ENCODE measurements at places on chromosomes 11 and 22.
A peak's percentile ranks its signal among the peaks of the same experiment; 100 is the strongest.

GRCh38 chr11:290621-291231 is 1.8 kb downstream of the PGGHG start:
- peak; percentile 45 for DNase-seq

DNA sequence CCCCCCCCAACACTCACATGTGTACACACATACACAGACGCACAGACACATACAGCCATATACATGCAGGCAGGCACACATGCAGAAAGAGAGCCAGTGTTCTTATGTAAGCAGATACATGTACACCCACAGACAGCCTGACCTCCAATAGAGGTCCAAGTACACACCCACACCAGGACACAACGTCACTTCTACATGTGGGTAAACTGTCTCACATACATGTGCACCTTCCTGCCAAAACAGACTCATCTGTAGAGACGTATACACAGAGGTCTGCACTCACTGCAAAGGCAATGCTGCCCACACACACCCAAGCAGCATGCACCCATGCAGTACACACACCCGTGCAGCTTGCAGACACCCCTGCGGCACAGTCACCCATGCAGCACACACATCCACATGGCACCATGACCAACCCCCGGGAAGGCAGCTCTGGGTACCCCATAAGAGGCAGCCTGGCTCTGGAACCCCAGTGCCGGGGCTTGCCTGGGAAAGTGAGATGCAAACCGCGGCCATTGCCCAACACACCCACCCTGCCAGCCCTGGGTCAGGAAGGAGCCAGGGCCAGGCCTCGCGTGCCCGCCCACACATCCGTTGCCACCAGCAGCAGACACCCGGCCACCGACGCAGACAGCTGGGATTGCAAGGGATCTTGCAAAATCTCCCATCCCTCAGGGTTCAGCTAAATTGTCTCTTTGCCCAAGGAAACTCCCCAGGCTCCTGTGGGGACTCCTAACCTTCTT is 10.1 kb downstream of the CASTOR1 start:
- DNase-seq = peak; percentile 79

GRCh38 chr11:60860943-60861342 is 5.2 kb upstream of the PTGDR2 start:
- DNase-seq = no peak

DNA sequence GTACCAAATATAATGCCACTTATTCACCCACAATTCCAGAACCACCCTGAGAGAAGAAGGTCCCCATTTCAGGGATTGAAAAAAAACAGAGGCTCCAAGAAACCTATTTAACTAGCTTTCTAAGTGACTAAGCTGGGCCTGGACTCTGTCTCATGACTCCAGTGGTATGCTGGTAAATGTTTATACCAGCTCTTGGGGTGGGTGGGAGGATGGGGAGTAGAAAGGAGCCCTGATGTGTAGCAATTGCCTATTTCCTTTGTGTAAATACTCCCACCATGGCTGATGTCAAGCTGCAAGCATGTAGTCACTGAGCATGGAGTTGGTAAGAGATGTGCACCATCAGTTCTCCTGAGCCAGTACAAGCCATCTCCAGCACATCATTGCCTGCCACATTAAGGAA is 2.8 kb downstream of the PRG3 start:
- no peak for DNase-seq

- DNase-seq = no peak
Observed at GRCh38 chr11:110298301-110298765, 1.9 kb upstream of the RDX start.

- peak; percentile 27 for DNase-seq
Observed at GRCh38 chr11:44621784-44622183, 56.3 kb downstream of the CD82 start.

GRCh38 chr11:66985508-66986177 is 10.5 kb downstream of the C11orf86 start:
- DNase-seq = peak; percentile 83

DNA sequence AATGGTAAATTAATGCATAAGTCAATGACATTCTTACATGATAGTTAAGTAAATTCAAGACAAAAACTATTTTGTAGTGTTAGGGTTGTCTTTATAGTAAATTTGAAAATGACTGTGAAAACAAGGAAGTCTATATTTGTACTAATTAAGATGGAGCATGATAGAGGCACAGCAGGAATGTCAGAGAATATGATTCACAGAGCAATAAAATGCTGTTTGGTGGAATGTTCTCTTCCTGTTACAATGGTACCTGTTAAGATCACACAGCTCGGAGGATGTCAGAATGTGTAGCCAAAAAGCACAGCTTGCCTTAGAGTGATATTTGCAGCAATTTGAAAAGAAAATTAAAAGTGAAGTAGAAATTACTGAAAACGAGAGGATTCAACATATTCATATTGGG is 2339.7 kb upstream of the RAG2 start:
- DNase-seq = no peak

DNA sequence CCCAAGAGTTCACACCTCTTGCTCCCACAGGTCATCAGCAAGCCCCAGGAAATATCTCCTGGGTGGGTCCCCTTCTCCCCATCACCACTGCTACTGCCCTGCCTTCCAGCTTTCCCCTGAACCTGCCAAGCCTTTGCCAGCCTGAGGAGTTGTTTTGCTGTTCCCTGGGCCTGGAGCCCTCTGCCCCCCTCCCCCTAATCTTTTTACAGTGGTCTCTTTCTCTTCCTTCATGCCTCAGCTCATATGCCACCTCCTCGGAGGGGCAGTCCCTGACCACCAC is 18.9 kb downstream of the MYO7A start:
- DNase-seq = peak; percentile 24

DNA sequence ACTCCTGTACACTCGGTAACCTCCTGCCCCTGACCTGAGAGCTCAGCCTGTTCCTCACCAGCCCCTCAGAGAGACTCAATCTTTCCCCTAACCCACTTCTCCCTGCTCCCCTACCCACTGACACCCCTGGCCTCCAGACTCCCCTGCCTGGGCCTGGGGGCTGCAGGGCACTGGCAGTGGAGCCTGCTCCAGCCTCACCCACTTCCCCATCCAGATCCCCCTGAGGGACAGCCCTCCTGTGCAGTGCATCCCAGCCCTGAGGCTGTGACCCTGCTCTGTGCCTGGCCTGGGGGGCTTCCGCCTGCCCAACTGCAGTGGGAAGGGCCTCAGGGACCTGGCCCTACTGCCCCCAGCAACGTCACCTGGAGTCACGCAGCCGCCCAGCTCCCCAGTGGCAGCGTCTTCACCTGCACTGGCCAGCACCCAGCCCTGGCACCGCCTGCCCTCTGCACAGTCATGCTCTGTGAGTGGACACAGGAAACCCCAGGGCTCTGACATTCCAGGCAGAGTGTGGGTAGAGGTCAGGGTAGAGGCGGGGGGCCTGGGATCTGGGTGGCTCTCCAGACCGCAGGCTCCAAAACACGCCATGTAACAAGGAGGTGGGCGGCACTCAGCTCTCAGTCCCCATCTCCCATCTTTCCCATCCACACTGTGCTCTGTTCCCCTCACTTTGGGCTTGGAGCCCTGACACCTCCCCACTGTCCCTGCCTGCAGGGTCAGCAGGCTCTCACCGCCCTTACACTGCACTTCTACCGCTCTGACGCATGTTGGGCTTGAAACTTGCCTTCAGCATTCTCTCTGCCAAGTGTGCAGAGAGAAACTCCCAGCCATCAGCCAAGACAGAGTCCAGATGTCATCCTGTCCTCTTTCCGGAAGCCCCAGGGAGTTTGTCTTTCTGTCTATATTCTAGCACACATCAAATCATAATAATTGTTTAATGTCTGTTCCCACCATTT is 5.1 kb downstream of the VSIG10L2 start:
- DNase-seq = peak; percentile 85

GRCh38 chr11:2869561-2870427 is 15.8 kb downstream of the CDKN1C start:
- no peak for DNase-seq

- no peak for DNase-seq
Observed at GRCh38 chr22:41152902-41153301, 52.2 kb upstream of the L3MBTL2 start.

- DNase-seq = no peak
Observed at GRCh38 chr11:36567694-36568093, at the start of gene RAG1. Gene RAG1 (plus strand): TSS chr11:36568007. CDS start chr11:36573305, 5,298 bp downstream.

DNA sequence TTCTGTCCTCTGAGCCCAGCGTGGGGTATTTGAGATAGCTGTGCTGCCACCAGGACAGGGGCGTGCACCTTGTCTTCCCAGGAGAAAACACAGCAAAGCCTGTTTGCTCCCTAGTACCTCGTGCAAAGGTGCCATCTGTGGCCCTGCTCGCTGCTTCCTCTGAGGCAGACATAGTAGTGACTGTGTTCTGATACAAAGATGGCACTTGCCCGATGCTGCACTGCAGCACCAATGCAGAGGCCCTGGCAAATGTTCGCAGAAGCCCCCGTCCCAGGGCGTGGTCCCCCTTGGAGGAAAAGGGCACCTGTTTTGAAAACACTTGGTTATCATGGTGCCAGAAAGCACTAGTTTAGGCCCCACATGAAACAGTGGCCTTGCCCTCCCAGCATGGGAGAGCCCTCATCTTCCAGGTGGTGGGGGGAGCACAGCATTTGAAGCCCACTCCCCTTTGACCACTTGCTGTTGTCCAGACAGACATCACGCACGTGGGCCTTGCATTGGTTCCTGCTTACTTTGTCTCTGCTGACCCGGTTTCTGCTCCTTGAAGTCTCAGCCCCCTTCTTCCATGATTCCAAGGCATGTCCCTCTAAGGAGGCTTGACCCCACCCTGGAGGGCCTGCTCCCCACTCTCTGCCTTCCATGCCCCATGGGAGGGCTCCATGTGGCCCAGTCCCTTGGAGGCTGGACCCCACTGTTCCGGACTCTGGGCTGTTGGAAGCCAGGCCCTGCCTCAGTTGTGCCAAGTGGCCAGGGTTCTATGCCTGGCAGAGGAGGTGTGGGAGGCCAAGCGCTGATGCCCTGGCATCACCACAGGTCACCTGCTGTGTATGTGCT is 109.4 kb downstream of the KCNQ1OT1 start:
- peak; percentile 33 for DNase-seq

- DNase-seq = no peak
Observed at GRCh38 chr11:35084817-35085440, 54.0 kb upstream of the CD44 start.

- peak; percentile 56 for DNase-seq
Observed at GRCh38 chr22:45101515-45102227, 62.1 kb upstream of the NUP50 start.

- no peak for DNase-seq
Observed at GRCh38 chr22:48902001-48902869, 925.4 kb downstream of the BRD1 start.

- DNase-seq = no peak
Observed at GRCh38 chr11:22076271-22076930, 116.5 kb upstream of the ANO5 start.

GRCh38 chr11:15750535-15751308 is 605.6 kb downstream of the SOX6 start:
- DNase-seq = no peak

GRCh38 chr11:87967459-87967858 is 207.8 kb downstream of the RAB38 start:
- no peak for DNase-seq

DNA sequence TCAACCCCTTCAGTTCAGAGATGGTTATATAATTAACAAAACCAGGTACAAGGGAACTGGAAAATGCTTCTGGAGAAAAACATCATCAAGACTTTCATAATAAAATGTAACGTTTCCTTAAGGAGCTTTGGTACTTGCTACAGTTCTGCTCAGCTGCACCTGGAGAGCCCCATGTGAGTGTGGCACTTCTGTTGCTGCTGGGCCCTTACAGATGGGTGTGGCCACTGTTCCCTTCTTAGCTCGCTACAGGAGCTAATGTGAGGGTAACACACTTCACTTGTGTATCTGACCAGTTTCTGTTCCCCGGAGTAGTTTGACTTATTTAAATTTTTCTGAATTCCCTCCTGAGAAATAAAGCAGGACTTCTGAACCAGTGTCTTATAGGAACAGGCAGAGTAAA is 4.0 kb downstream of the POU2AF3 start:
- DNase-seq = no peak

GRCh38 chr11:92504004-92504403 is 279.4 kb downstream of the FAT3 start:
- no peak for DNase-seq

DNA sequence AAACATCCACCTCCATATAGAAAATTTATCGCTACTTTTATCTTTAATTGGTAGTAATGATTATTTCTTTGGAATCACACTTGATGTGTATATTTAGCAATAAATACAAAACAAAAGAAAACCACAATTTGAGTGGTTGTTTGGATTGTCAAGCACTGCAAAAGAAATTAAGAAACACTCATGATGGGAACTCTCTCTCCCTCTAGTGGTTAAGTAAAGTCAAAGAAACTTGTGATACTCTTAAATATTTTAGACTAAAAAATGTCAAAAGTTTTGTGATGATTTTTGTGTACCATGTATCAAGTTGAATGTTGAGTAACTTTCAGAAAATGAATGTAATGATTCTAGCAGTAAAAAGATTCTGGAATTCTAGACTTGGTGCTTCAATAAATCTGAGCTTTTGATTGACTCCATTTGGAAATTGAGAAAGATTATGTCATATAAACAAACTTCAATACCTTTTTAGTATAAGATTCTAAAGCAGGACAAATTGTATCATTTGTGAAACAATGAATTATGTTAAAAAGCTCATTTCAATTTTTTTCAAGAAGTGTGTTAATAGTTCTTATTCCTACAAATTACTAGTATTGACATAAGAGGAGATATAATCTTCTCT is 20.8 kb downstream of the MUC15 start:
- DNase-seq = no peak

GRCh38 chr22:43561415-43562178 is 149.8 kb downstream of the MPPED1 start:
- no peak for DNase-seq

DNA sequence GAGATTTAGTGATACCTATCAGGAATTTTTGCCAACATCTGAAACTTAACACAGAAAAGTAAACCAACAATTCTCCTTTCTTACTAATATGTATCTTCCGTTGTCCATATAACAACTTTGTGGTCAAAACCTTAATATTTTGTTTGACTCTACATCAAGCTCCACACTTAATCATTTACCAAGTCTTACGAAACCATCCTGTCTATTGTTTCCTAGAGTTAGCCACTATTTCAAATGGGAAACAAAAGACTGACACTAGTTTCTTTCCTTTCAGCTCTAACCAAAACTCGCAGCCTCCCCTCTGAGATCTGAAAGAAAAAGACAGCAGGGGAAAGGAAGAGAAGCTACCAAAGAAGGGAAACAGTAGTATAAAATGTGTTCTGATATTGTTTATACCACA is 26.5 kb upstream of the PRDM10 start:
- no peak for DNase-seq

GRCh38 chr11:68362801-68363379 is 50.5 kb downstream of the LRP5 start:
- DNase-seq = no peak

DNA sequence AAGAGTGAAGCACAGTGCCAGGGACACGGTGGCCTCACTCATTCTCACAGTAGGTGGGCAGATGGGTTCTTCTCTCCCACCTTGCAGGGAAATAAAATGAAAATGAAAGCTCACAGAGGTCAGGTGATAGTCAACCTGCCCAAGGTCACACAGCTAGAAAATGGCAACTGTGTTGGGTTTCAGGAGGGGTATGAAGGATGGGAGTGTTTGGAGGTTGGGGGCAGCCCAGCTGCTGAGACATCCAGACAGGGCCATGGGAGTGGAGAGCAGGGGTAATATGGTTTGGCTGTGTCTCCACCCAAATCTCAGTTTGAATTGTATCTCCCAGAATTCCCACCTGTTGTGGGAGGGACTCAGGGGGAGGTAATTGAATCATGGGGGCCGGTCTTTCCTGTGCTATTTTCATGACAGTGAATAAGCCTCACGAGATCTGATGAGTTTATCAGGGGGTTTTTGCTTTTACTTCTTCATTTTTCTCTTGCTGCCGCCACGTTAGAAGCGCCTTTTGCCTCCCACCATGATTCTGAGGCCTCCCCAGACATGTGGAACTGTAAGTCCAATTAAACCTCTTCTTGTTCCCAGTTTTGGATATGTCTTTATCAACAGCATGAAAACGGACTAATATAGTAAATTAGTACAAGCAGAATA is 247.0 kb downstream of the TENM4 start:
- no peak for DNase-seq
